ENCODE measurements at places on chromosomes 2 and 18.

DNA sequence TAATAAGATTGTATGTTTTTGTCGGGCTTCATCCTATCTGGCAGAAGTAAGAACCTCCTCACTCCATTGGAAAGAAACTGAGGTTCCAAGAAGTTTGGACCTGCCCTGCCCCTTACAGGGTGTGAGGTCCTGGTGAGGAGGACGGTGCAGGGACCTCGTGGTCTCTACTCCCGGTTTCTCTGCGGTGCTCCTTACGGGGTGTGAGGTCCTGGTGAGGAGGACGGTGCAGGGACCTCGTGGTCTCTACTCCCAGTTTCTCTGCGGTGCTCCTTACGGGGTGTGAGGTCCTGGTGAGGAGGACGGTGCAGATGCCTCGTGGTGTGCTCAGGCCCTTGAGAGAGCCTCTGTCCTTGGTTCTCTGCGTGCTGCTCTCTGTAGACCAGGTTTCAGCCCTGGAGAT lies 5.2 kb downstream of the CTDP1 start:
- DNase-seq, result no peak

GRCh38 chr2:205732314-205732713 lies 50.0 kb downstream of the NRP2 start:
- DNase-seq, result no peak

DNA sequence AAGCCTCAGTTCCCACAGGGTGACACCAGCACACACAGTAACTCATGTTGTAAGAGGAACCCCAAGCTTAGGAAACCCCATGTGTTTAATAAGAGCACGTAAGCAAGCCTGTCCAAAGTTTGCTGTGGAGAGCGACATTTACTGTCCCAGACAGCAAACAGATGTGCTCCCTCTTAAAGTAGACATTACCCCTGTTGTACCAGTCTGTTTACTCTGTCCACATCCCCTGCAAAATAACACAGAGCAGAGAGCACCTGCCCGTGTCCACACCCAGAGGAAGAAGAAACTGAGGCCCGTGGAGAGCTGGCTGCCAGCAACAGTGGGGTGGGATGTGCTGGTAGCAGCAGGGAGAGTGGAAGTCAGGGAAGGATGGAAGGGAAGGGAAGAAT lies 243.5 kb downstream of the GBX2 start:
- peak; percentile 7 for DNase-seq

DNA sequence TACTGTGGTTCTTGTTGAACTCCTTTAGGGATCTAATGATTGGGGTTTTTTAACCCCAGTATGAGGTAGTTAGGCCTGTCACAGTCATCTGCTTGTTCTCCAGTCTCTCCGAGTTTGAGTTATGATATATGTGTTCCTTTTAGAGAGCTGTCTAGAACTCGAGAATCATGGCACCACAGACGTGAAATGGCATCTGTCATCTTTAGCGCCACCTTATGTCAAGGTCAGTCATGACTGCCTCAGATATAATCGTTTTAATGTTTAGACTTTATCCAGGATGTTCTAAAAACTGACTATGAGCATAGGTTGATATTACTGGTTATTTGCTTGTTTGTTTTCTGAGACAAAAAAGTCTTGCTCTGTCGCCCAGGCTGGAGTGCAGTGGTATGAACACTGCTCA lies 112.2 kb downstream of the CEP192 start:
- no peak for DNase-seq

DNA sequence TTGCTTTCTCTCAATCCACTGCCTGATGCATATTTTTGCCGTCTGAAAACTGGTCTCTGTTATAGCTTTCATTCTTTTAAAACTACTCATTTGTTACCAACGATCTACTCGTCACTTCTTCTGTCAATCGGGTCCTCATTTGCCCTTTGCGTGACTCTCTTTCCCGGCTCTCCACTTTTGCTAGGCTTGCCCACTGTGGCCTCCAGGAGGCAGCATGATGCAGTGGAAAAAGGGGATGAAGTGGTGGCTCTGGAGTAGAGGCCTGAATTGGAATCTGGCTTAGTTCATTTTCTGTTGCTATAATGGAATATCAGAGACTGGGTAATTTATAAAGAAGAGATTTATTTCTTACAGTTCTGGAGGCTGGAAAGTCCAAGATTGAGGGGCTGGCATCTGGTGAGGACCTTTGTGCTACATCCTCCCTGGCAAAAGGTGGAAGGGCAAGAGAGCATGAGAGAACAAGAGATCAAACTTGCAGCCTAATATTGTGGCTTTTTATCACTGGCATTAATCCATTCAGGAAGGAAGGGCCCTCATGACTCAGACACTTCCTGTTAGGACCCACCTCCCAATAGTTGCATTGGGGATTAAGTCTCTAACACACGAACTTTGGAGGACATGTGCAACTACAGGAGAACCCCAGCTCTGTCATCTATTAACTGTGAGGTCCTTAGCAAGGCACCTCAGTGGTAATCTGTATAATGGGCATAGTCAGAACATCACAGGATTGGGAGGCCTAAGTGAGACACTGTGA lies 15.4 kb downstream of the GDF7 start:
- no peak for DNase-seq

- DNase-seq, result no peak
Observed at GRCh38 chr2:182377467-182377866, 49.4 kb downstream of the PDE1A start.

- no peak for DNase-seq
Observed at GRCh38 chr2:3868012-3868805, 164.8 kb downstream of the DCDC2C start.

GRCh38 chr2:190891372-190891771 lies 10.8 kb downstream of the GLS start:
- no peak for DNase-seq

- no peak for DNase-seq
Observed at GRCh38 chr2:196415384-196415783, 224.1 kb upstream of the CCDC150 start.

GRCh38 chr2:61759005-61759404 lies 94.9 kb downstream of the FAM161A start:
- no peak for DNase-seq

DNA sequence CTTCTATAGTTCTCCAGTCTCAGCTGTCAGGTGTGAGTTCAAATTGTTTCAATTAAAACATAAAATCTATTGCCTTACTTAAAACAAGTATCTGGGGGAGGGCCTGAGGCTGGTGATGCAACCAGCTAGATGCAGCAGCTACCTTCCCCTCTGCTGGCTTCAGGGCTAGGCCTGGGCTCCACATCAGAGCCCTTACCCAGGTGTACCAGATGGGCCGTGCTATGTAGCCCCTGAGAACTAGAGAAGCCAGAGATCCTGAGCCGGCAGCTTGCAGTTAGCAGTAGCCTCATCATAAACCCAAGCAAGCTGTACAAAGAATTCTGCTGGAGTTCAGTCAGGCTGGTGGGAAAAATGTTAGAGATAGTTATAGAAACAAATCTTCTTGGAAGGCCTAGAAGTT lies 97.7 kb upstream of the ACAA2 start:
- DNase-seq, result no peak

- no peak for DNase-seq
Observed at GRCh38 chr18:70037431-70038061, 89.9 kb upstream of the CD226 start.

- DNase-seq, result no peak
Observed at GRCh38 chr18:74060579-74060978, 87.1 kb downstream of the FBXO15 start.

DNA sequence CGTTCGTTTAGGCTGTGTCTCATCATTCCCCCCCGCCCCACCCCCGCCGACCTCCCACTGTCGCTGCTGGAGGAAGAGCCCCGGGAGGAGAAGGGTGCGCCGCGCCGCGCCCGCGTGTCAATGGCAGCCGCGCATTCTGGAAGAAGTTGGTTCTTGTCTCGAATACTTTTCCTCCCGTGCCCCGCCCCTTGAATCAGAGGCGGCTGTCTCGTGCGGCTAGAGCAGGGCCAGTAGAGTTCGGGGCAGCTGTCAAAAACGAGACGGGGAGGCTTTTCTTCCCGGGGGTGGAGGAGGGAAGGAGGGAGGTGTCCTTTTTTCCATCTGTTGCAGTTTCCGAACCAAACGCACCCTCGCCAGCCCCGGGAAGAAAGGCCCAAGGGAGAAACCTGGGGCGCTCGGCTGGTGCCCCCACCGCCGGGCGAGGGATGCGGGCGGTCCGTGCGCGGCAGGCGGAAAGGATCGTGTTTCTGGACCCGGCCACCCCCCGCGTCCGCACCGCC lies 410 bp upstream of the TGIF1 start:
- DNase-seq, result peak; percentile 93

GRCh38 chr2:142008135-142008744 lies 122.6 kb downstream of the LRP1B start:
- DNase-seq, result no peak

Data from RWPE2 (cell line).